GM04504 (cell line): ENCODE measurements at places on chromosomes 3 and 15.

DNA sequence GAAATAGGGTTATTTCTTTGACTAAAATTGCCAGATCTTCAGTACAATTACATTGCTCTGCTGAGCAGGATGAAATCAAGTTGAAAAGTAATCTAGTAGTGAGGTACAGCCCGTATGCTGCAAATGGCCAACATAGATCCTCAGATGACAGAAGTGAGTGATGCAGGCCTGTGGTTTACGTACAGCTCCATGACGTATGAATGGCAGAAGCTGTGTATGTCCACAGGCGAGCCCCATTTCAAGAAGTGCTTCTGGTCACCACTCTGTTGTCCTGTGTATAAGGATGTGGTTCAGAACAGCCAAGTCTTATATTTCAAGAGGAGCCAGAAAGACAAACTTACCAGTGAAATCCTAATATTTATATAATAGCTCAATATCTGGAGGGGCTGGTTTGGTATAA, 9.2 kb downstream of the CD86 start:
- DNase-seq = no peak

GRCh38 chr15:42042602-42043400, 22.0 kb upstream of the PLA2G4E start:
- no peak for DNase-seq

DNA sequence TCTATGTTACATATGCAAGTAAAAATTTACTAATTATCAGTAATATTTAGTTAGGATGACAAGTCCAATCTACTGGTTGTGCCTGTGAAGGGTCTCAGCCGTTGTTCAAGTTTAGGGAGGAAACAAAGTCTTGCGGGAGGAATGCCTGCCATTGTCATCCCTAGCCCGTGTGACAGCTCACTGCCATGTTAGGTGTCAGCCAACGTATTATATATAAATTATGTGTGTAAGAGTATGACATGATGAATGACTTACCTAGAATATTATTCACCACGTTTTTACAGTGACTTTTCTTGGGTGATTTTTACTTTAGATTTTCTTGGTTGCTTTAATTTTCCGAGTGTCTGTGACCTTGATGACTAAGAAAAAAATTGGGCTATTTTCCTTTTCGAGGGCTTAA, 614.4 kb upstream of the MDFIC2 start:
- no peak for DNase-seq

DNA sequence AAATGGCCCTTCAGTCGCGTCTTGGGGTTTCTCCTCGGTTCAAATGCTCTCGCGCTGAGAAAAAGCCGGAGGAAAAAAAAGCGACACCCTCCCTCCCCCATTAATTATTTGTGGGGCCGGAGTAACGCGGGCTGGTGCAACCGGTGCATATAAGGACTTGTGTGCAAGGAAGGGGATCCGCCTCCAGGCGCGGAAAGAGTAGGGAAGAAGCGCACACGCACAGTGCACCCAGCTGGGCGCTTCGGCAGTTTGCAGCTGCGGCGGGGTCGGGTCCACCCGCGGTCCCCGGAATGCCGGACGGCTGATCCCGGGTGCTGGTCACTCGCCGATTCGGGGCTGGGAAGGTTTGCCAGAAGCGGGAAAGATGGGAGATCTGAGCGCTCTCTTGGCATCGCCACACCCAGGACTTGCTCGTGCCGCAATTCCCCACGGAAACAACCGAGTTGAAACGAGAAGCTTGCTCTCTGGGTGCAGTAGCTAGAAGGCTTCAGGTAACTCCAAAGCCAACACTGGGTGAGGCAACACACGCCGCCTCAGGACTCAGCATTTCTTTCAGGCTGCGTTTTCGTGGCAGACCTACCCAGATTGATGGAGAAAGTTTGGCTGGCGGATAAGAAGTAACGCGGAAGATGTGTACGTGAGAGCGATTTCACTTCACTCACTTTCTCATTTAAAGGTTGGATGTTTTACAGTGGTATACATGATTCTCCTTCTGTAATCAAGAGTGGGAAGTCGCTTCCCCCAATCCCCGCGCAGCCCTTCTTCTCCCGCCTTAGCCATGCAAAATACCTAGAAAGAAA, 720 bp upstream of the TNIK start:
- DNase-seq = peak; percentile 19

GRCh38 chr3:30199096-30199759, 407.2 kb upstream of the TGFBR2 start:
- no peak for DNase-seq

GRCh38 chr15:92385096-92385495, 8.6 kb upstream of the ST8SIA2 start:
- peak; percentile 41 for DNase-seq

- no peak for DNase-seq
These were observed 192.6 kb upstream of the MBNL1 start for GRCh38 chr3:152076148-152076547.

DNA sequence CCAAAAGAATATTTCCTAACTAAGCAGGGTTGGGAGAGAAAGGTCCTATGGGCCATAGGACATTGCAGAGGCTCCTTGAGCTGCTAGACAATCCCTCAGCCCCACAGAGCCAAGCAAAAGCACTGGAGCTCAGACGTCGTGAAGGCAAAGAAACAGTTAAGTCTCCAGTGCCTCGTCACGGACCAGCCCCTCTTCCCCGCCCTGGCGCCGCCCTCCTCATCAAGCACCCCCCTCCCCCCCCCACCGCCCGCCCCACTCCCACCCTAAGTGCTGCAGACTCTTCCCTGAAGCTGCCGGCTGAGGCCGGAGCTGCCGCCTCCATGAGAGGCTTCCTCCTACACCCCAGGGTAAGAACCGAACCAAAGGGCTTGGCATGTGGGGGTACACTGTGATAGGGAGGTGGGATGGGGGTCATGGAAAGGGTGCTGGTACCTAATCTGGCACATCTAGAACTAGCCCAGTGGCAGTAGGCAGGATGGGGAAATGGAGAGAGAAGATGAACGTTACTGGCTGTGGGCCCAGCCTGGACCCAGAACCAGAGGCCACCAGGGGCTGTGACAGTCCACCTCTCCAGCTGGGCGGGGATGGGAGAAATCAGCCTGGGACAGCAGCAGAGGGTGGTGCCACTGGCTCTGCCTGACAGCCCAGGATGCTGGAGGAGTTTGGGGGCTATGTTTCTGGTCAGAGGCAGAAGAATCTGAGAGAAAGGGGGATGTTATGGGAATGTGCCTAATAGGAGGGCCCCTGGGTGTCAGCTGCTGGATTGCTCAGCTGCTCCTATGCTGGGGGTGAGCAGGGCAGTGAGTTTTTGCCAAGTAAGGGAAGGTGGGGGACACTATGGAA, at the start of gene MAP1A:
Gene MAP1A, plus strand, starts transcription at position 255 of the 843 bp plus-strand sequence. CDS start 3,866 bp downstream, outside the sequence.
- DNase-seq = no peak

DNA sequence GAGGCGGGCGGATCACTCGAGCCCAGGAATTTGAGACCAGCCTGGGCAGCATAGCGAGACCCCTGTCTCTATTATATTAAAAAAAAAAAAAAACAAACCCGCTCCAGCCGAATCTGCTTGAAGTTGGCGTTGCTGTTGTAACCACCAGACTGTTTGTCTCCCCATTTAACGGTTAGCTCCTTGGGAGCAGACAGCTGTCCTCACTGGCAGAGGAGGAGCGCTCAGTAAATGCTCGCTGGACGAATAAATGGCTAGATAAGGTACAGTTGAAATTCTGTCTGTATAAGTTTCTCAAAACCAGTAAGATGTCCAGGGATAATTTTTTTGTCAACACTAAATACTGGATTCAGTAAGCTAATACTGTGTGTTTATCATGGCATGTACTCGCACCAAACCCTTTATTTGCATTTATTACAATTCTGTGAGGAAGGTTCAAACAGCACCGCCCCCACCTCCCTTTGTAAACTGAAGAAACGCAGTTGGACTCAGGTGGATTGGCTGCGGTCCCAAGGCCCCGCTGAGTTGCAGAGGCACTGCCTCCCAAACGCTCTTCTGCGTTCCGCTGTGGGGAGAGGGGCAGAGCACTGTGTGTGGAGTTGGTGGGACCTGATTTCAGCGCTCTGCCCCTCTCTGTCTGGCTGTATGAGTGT, 1.1 kb downstream of the RCCD1 start:
- DNase-seq = no peak

DNA sequence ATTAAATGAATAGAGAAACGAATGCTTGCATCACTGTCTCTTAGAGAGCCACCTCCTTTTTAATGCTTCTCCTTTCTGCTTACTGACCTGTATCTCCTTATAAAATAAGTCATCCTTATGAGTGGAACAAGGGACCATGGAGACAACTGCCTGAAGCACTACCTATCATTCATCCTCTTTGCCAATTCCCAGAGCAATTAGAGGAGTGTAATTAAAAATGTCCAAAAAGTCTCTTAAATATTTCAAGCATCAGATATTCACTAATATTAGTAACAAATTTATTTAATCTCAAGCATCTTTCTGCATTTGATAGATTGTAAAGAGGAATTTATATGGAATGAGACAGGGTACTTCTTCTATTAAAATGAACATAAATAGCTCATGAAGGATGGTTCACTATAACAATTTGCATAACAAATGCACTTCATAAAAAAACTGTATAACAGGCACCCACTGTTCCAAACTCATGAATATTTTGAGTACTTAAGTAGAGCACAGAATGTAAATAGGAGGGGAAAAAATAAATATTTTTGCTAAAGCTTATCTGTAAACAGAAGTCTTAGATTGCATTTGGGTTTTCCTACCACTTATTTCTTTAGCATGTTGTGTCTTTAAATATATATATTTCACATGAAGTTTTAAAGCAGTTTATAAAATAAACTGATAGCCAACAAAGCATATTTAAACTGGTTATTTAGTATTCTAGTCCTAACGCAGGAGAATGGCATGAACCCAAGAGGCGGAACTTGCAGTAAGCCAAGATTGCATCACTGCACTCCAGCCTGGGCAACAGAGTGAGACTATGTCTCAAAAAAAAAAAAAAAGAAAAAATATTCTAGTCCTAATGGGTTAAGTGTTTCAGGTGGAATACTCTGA, 269.3 kb downstream of the TBL1XR1 start:
- no peak for DNase-seq

GRCh38 chr3:186949281-186949982, 19.1 kb downstream of the ST6GAL1 start:
- DNase-seq = no peak

DNA sequence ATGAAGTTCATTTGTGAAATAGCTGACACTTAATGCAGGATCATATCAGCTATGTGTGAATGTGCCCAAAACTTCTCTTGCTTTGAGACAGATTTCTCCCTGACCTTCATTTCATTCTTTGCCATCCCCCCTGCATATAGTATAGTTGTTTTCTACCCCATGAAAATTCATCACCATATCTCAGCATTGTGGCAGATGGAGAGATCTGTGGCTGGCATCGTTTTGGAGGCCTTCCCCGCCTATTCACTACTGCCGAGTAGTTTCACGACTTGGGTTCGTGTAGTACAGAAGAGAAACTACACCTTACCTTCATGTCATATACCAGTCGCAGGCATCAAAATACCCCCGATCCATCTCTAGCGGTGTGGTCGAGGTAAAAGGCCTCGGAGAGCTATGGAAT, 66.2 kb upstream of the SELENOK start:
- DNase-seq = no peak

- peak; percentile 17 for DNase-seq
These were observed 2.0 kb upstream of the SEMA3G start for GRCh38 chr3:52446631-52447511.

GRCh38 chr15:31338879-31339557, 12.4 kb downstream of the KLF13 start:
- peak; percentile 62 for DNase-seq

DNA sequence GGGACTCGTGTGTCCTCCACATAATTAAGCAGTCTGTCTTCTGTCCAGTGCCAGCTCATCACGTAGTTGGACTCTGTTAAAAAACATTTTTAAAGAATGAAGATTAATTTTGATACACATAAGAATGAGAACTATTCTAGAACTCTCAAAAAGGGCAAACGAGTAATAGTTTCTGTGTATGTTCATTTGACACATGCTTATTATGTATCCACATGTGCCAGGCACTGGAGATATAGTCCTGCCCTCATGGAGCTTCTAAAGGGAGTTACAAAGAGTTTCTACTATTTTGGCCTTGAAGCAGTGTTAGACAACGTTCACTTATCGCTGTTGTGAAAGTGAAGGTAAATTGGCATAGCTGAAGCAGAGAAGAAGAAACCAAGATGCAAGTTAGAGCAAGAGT, 326.7 kb upstream of the CTDSPL start:
- DNase-seq = no peak

GRCh38 chr15:65368302-65369211, 9.2 kb downstream of the IGDCC3 start:
- no peak for DNase-seq

DNA sequence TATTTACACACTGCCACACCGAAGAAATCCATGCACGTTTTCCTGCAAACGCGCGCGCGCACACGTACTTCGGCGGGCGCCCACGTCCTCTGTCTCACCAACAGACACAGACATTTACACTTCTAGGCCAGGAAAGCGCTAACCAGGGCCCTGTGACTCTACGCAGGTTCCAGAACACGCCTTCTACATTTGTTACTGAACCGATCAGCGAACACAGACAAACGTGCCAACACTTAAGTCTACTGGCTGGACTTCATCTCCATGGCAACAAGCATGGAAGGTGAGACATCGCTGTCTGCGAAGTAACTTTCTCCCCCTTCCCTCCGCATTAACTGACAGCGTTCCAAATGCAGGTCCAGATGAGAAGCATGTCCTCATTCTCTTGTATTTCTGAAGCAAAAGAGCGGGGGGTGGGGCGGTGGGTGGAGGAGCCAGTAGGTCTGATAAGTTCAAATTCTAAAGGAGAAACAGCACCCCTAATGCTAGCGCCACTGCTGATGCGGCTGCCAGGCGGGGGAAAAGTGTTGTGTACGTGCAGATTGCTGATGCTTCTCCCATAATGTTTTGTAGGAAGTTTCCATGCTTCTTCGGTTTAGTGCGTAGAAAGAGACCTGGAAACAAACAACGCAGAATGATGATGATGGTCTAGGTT, at the start of gene CTXN2:
Gene CTXN2, plus strand, starts transcription at position 92 of the 652 bp plus-strand sequence. CDS start 9,636 bp downstream, outside the sequence.
- DNase-seq = no peak

DNA sequence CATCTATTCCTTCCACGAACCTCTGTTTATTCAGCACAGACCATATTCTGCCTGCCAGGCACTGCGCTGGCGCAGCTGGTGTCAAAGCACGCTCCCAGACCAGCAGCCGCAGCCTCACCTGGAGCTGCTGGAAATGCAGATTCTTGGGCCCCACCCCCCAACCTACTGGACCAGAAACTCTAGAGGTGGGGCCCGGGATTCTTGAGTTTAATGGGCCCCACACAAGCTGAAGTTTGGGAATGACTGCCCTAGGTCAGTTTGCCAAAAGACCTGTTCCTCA, 7.0 kb downstream of the CHST13 start:
- DNase-seq = no peak

DNA sequence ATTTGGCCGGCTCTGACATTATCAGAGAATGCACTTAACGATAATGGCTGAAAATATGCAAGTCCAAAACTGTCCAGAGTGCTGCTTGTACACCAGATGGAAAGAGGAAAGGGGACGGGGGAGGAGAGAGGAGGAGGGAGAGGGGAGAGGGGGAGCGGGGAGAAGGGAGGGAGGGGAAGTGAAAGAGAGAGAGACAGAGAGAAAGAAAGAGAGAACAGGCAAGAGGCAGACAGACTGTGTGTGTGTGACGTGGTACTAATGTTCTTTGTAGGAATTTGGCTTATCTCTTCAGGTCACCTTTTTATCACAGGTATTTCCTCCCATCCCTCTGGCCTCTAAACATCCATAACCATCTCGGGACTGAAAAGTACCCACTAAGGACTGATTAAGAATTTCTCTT, 75.1 kb upstream of the LMOD3 start:
- no peak for DNase-seq
